ENCODE measurements at places on chromosomes 11 and 22.

DNA sequence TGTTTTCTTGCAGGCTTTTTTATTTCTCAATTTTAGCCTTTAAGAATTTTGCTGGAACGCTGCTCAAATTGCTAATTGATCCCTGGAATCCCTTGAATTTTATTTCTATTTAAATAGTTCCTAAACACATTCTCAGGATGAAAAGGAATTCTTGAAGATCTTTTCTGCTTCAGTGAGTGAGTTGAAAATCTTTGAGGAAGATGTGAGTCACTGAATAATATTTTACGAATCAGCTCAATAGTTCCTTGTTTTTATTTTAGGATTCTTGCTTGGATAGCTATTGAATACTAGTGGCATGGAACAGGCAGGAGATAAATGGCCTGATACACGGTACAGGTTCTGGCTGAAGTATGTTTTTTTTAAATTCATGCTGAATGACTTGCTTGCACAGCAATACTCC, 194.6 kb upstream of the CCDC90B start:
- no peak for DNase-seq

- no peak for DNase-seq
Measured at GRCh38 chr11:123406441-123407129, 23.5 kb upstream of the GRAMD1B start.

GRCh38 chr11:74683941-74684481, 47.2 kb downstream of the CHRDL2 start:
- DNase-seq, result no peak

- DNase-seq, result no peak
Measured at GRCh38 chr11:6988506-6988905, 31.6 kb downstream of the ZNF214 start.

GRCh38 chr11:125273519-125274000, 109.0 kb downstream of the PKNOX2 start:
- DNase-seq, result no peak

GRCh38 chr11:73784080-73784634, 3.5 kb upstream of the MRPL48 start:
- no peak for DNase-seq

All from mucosa of descending colon (tissue), 3 donors.